Type B pancreatic cell (in vitro differentiated cells): ENCODE measurements at places on chromosomes 3 and 15. TPM values are rescaled to one million over a fixed set of nuclear protein-coding genes. Genes with fewer than 3 reads are reported as not detected.

GRCh38 chr15:99437315-99438223, 128.2 kb upstream of the MEF2A start:
- no peak overlapping the region for H3K4me3 ChIP-seq
- H3K27ac ChIP-seq = no peak overlapping the region
- no peaks in the 10 kb centered on the region for H3K36me3 ChIP-seq
- peaks cover 25% of the 10 kb centered on the region for H3K4me1 ChIP-seq

GRCh38 chr3:23829242-23829934, 23.6 kb downstream of the UBE2E1 start:
- no peak overlapping the region for H3K4me3 ChIP-seq
- no peak overlapping the region for H3K27ac ChIP-seq
- H3K36me3 ChIP-seq = peaks cover 9% of the 10 kb centered on the region
- H3K4me1 ChIP-seq = peaks cover 38% of the 10 kb centered on the region
- DNase-seq = no peak
- H3K27me3 ChIP-seq = no peaks in the 10 kb centered on the region

DNA sequence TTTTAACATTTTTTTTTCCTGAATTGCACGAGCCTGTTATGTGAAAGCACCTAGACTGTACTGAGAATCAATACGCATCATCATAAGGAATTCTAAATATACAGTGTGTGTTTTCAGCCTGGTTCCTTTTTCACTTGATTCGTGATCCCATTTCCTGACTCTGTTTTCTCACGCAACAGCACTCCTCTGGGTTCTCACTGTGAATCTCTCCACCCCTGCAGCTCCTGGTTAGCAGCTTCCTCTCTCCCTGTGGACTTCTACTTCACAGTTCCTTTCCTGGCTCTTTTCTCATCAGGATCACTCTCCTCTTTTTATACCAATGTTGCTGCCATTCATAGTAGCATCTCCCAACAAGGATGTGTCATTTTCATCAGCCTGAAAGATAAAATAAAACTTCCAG, 297.2 kb downstream of the CADM2 start:
- peaks cover 4% of the 10 kb centered on the region for H3K4me1 ChIP-seq
- DNase-seq = no peak
- H3K27me3 ChIP-seq = peaks cover 3% of the 10 kb centered on the region
- H3K27ac ChIP-seq = no peak overlapping the region
- no peaks in the 10 kb centered on the region for H3K36me3 ChIP-seq
- no peak overlapping the region for H3K4me3 ChIP-seq

DNA sequence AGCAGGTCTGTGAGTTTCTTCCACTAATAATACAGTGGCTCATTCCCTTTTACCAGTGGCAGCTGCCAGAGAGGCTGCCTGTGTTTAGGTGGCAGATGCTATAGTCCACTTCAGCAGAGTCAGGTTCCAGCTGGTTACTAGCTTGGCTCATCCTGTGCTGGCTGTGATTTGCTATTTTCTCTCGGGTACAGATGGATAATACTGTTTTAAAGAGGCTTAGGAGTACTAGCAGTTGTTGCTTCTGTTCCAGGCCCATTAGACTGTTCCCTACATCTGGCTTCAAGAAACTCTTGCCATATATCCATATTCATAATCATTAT, 41.0 kb downstream of the ZNF609 start:
- no peaks in the 10 kb centered on the region for H3K27me3 ChIP-seq
- no peak for DNase-seq
- peaks cover 31% of the 10 kb centered on the region for H3K4me1 ChIP-seq
- H3K36me3 ChIP-seq = peaks cover 31% of the 10 kb centered on the region
- peak overlapping the region; percentile 45 for H3K27ac ChIP-seq

Gene NPAP1
- total RNA-seq = 0.12 and 0.17 TPM in 2 replicates

Gene SENP8
- 4.9 and 6.1 TPM in 2 replicates for total RNA-seq

Gene EPHB1
- 1.8 and 9.1 TPM in 2 replicates for total RNA-seq
